Mesothelial cell of epicardium (in vitro differentiated cells): ENCODE measurements at places on chromosomes 2 and 18.

DNA sequence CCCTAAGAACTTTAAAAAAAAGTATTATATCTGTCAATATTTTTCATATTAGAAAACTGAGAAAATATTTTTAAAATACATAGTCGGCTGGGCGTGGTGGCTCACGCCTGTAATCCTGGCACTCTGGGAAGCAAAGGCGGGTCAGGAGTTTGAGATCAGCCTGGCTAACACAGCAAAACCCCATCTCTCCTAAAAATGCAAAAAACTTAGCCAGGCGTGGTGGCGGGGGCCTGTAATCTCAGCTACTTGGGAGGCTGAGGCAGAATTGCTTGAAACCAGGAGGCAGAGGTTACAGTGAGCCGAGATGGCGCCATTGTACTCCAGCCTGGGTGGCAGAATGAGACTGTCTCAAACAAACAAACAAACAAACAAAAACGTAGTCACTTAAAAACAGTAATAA is 5.1 kb upstream of the KCMF1 start:
- DNase-seq, result no peak

DNA sequence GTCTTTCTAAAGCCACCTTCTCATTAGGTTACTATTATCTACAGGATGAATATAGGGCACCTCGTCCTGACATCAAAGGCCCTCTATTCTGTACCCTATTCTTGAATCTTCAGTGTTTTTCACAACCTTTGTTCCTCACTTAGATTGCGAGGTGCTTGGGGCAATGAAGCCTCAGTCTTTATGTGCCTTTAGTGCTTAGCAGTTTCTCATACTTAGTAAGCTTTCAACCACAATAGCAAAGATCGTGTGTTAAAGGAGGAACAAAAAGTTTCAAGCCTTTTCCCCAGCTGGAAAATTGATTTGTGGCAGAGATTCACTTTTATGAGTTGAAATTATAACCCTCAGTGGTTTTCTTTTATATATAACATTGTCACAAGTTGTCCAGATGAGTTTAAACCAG is 226.9 kb downstream of the MYO3B start:
- no peak for DNase-seq

- no peak for DNase-seq
Measured at GRCh38 chr2:106062627-106063026, 131.5 kb downstream of the UXS1 start.

GRCh38 chr2:236639461-236640235 is 70.0 kb downstream of the ACKR3 start:
- DNase-seq, result no peak

DNA sequence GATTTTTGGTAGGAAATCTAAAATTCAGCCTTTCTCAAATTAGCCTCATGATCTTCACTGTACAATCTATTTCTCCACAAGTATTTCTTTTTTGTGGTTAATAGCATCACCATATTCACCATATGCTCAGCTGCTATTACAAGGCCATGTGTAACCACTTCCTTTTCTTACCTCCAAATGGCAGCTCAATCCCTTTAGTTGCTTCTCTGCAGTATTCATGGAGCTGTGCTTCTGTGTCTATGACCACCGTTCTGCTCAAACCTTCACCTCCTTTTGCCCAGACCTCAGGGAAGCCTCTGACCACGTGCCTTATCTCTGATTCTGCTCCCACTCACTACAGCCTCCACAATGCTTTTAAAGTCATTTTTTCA is 126.7 kb upstream of the TMEM200C start:
- no peak for DNase-seq
